ENCODE measurements at places on chromosomes 12 and 14. TPM values are rescaled to one million over a fixed set of nuclear protein-coding genes. Genes with fewer than 3 reads are reported as not detected.

DHH gene
- total RNA-seq, result not detected

MYO1H gene
- total RNA-seq, result not detected

LTBP2 gene
- 70.6 TPM for total RNA-seq

KRT72 gene
- not detected for total RNA-seq

PTGR2 gene
- total RNA-seq, result 9.5 TPM

HEBP1 gene
- total RNA-seq, result 62.8 TPM

ACRBP gene
- 1.5 TPM for total RNA-seq

KRT71 gene
- not detected for total RNA-seq

SLC39A5 gene
- 0.52 TPM for total RNA-seq

NDUFA9 gene
- total RNA-seq, result 63.7 TPM

DNA sequence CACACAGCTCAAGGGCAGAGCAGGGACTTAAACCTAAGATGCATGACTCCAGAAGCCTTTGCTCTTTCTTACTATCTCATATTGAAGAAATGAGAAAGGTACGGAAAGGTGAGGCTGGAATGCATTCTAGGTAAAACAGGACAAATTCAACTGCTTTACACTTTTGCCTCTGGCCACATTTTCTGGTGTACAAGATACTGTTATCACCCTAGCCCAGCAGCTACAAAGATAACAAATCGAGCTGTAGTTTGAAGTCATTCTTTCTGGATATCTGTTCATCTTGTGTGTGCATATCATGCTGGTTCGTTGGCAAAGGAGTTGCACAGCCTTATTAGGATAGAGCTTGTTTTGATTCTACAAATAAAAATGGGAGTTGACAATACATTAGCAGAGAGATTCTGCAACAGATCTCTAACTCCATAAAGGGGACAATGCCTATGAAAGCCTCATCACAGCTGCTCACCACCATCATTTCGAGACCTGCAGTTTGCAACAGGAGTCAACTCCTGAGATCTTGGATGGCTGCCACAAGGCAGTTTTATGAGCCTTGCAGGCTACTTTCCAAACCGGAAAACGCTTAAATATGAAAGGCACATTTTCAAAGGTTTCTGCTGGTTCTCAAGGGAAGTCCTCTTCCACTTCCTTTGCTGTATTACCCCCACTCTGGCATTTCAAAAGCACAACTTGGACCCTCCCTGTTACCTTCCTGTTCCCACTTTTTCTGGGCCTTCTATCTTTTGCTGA, 64.9 kb downstream of the STXBP6 start:
- DNase-seq, result peak; percentile 43

DNA sequence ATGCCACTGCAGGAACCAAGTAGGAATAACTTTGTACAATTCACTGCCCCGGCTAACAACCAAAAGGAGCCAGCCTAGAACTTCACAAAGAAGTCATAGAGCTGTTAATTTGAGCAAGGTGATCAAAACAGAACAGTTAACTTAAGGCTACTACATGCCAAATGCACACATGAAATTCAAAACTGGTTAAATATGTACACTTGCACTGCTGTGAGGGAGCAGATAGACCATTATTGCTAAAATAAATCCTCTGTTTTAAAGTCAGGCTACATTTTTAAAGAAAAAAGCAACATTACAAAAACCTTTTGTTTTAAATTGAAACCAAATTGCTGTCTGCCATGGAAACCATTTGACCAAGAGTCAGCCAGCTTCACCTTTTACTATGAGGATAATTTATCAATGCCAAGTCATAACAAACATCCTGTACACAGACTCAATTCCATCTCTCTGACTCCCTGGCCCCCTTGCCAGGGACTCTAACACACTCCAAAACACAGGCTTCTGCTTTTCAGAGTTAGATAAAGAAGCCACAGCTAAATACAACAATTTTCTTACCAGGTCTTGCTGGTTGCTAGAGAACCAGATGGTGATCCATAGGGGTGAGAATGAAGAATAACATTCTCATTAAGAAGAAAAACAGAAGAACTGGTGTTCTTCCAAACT, 84.0 kb downstream of the LRP6 start:
- DNase-seq, result no peak

DNA sequence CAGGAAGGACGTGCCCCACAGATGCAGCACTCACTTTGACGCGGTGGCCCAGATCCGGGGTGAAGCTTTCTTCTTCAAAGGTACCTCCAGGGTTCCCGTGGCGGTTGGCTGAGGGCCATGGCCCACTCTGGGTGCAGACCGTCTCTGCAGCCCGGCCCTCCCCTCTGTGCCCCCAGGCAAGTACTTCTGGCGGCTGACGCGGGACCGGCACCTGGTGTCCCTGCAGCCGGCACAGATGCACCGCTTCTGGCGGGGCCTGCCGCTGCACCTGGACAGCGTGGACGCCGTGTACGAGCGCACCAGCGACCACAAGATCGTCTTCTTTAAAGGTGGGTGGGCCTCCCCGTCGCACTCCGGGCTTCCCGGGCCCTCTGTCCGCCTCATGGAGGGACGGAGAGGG, 16.9 kb downstream of the MMP17 start:
- no peak for DNase-seq

DNA sequence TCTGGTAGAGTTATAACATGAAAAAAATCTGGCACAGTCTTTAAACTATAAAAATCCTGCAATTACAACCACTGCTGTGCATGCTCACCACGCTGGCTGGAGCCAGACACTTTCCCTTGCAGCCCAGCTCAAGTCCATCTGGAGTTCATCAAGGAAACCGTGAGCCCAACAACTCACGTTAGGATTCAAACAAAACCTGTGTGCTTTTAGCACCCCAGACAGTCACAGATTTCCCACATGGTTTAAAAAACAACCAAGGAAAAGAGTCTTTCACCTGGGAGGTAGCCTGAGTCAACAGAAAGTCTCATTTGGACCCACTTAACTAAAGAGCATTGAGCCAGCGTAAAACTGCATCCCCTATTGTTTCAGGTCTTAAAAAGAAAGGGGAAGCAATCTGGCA, 4.7 kb downstream of the LRIG3 start:
- DNase-seq, result peak; percentile 63

GRCh38 chr12:53230108-53230845, 1.7 kb downstream of the RARG start:
- DNase-seq, result no peak

DNA sequence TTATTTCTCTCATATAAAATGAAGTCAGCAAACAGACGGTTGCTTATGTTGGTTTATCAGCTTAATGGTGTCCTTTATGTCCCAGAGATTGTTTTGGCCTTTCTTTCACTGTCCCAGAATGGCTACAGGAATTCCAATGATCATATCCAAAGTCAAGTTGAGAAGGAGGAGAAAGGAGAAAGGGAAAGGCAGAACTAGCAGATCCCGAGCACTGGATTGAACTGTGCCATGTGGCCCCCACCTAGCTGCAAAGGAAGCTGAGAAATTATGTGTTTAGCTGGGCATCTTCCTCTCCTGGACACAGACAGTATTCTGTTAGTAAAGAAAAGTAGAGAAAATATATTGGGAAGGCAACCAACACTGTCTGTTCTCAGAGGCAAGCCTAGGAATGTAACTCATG, 90.7 kb upstream of the ANO4 start:
- DNase-seq, result no peak

DNA sequence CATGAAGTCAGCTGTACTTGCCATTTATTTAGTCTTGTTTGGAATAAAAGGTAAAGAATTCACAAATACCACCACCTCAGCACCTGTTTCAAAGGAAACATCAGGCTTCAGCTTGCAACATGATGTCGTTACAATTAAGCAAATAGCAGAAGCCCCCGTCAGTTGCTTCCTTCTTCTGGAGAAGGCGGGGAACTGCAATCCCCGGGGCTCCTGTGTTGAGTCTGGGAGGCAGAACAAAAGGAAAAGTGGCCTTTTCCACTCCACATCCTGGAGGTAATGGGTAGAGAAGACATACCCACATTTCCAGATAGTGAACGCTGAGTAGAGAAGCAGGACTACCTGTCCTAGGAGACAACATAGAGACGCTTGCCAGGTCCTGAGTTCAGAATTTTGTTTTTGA, 92.8 kb downstream of the DNAH10 start:
- no peak for DNase-seq

DNA sequence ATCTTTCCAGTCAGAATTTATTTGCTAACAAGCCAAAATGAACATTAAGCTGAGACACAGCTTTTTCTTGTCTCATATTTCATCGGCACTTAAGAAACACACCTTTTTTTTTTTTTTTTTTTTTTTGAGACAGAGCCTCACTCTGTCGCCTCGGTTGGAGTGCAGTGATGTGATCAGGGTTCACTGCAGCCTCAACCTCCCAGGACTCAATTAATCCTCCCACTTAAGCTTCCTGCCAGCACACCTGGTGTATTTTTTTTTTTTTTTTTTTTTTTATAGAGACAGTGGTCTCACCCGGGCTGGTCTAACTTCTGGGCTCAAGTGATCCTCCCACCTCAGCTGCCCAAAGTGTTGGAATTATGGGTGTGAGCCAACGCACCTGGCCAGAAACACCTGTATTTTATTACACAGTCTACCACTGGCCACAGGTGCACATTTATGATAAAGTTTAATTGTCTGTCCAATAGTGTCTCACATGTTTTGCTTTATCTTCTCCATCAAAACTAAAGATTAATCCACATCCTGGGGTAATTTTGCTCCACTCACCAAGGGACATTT, 62.7 kb downstream of the C2CD5 start:
- DNase-seq, result no peak

- DNase-seq, result no peak
Observed at GRCh38 chr14:75553157-75553556, 25.3 kb upstream of the FLVCR2 start.

DNA sequence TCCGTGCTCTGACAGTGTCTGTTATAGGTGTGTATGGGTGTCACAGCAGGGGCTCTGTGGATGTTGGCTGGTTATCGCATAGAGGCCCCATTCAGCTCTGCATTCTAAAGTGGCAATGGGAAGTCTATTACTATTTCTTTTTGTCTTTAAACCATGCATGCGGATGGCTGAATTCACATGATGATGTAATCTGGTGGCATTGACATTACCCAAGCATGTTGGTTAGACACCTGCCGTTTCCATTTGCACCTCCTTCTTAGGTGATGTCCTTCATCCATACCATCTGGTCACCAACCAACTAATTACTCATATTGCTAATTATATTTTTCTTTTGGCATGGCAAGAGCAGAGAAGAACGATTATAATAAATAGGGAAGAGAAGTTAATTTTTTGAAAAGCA, 270.8 kb upstream of the RGS6 start:
- DNase-seq, result no peak

DNA sequence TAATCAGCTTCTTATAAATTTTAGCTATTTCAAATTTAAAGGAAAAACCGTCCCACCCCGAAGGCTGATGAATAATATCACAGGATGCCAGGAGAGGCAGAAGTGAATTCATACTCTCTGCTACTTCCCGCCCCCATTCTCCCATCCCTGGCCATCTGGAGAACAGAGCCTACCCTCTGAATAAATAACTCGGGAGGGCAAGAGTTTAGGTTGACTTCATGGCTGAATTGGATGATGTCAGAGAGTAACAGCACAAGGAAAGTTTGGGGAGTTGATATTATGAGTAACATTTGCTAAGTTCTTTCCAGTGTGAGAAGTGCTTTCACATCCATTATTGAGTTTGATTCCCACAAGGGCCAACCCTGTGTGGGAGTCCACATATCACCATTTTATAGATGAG, 241.6 kb downstream of the EGLN3 start:
- DNase-seq, result no peak

GRCh38 chr12:51122844-51123243, 39.4 kb upstream of the CSRNP2 start:
- no peak for DNase-seq

GRCh38 chr12:76874491-76875190, 4.2 kb downstream of the CSRP2 start:
- DNase-seq, result no peak

GRCh38 chr12:56998981-56999380, 7.4 kb downstream of the ZBTB39 start:
- no peak for DNase-seq

GRCh38 chr12:30484658-30485057, 211.0 kb downstream of the IPO8 start:
- no peak for DNase-seq

GRCh38 chr12:4106621-4107020, 166.9 kb upstream of the CCND2 start:
- DNase-seq, result no peak

- no peak for DNase-seq
Observed at GRCh38 chr12:52598966-52599365, 2.3 kb downstream of the KRT72 start.

- DNase-seq, result no peak
Observed at GRCh38 chr14:85471156-85471555, 58.8 kb upstream of the FLRT2 start.

DNA sequence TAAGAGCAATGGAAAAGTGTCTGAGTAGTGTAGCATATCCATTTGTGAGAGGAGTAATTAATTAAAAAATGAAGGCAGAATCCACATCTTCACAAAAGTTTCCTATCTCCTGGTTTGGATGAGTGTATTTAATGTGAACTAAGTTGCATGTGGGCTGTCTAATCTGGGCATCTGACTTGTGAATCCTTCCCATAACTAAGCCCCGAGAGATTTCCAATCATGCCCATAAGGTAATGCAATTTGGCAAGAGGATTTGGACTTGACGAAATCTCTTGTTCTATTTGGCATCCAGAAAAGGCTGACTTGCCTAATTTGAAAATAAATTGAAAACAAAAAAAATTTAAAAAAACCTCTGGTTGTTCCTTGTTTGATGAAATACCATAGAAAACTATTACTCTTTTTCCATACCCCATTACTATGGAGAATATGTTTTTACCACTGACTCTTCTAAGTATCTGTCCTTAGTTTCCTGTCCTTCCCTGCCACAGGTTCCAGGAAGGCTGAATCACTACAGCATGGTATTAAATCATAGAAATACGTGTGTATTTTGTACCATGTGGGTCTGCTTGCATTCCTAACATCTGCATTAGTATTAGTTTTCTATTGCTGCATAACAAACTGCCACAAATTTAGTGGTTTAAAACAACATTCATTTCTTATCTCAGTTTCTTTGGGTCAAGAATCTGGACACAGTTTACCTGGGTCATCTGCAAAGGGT, 48.4 kb downstream of the ETV6 start:
- DNase-seq, result no peak

DNA sequence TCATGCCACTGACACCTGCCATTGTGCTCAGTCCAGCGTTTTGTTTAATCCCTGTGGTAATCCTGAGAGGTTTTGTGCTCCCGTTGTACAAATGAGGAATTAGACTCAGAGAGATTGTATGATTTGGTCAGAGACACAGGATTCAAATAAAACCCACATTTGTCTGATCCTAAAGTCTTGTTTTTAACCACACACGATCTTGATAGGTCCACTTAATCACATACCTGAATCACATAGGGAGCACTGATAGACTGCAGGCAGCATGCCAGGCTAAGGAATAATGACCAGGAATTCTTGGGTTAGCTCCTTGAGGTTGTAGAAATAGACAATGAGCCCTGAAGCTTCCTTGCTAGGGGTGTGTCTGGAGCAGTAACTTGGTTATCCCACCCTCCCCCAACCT, 202.6 kb upstream of the RGS6 start:
- DNase-seq, result no peak

- no peak for DNase-seq
Observed at GRCh38 chr12:13835652-13836051, 145.8 kb downstream of the GRIN2B start.
